ENCODE measurements at places on chromosomes 4 and X. TPM values are rescaled to one million over a fixed set of nuclear protein-coding genes. Genes with fewer than 3 reads are reported as not detected.

GUCY1B1 gene
- 4.9 TPM for total RNA-seq

ZNF630 gene
- 1.2 TPM for total RNA-seq

LARP1B gene
- 18.9 TPM for total RNA-seq

ADH1A gene
- total RNA-seq: not detected

KLF8 gene
- total RNA-seq: 2.2 TPM

PABPC1L2B gene
- not detected for total RNA-seq

USP17L21 gene
- total RNA-seq: not detected

AR gene
- total RNA-seq: 7.3 TPM

SFRP2 gene
- 0.13 TPM for total RNA-seq

CLCN5 gene
- total RNA-seq: 17.7 TPM

ATOH1 gene
- total RNA-seq: not detected

CENPVL1 gene
- not detected for total RNA-seq

FGF16 gene
- total RNA-seq: 1.5 TPM

Data from smooth muscle cell of the pulmonary artery (primary cell).